ENCODE measurements at places on chromosomes 16 and 17.

- no peak for DNase-seq
These were observed 117.1 kb downstream of the KCNJ2 start for GRCh38 chr17:70286391-70286790.

DNA sequence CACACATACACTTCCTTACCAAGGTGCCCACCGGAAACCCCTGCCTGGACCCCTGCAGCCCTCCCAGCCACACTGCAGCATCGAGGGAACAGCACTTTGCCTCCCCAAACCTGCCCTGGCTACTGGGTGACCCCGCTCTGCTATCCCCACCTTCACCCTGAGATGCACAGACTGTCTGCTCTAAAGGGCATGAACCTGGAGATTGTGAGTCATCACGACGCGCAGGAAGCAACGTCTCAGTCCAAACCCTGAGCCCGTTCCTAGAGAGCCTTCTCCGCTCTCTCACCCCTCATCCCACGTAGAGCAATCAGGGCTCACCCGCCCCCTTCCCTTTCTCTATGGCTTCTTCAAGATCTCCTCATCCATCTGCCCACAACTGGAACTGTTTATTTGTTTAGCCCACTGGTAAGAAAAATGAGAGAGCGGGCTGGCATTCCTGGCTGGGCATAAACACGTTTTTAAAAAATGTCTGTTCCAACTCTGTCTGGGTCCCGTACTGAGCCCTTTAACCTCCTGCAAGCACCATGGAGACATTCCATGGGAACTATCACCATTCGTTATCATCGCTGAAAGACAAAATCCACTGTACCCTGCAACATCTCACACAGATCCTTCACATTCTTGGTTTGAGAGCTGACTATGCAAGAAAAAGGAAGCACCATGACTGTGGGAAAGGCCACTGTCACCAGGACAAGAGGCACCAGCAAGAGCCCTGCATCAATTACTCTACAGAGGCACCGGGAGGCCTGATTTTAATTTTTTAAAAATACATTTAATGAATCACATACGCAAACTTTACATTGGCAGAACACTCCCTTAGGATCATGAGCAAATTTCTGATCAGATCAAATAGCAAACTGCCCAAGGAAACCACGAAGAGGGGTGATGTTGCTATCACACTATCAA lies 28.2 kb downstream of the ZFHX3 start:
- DNase-seq: no peak

GRCh38 chr17:49995055-49995738 lies at the start of gene DLX3:
Gene DLX3, minus strand, starts transcription at chr17:49995224. Its CDS starts 226 bp downstream, at chr17:49994998.
- peak; percentile 42 for DNase-seq

DNA sequence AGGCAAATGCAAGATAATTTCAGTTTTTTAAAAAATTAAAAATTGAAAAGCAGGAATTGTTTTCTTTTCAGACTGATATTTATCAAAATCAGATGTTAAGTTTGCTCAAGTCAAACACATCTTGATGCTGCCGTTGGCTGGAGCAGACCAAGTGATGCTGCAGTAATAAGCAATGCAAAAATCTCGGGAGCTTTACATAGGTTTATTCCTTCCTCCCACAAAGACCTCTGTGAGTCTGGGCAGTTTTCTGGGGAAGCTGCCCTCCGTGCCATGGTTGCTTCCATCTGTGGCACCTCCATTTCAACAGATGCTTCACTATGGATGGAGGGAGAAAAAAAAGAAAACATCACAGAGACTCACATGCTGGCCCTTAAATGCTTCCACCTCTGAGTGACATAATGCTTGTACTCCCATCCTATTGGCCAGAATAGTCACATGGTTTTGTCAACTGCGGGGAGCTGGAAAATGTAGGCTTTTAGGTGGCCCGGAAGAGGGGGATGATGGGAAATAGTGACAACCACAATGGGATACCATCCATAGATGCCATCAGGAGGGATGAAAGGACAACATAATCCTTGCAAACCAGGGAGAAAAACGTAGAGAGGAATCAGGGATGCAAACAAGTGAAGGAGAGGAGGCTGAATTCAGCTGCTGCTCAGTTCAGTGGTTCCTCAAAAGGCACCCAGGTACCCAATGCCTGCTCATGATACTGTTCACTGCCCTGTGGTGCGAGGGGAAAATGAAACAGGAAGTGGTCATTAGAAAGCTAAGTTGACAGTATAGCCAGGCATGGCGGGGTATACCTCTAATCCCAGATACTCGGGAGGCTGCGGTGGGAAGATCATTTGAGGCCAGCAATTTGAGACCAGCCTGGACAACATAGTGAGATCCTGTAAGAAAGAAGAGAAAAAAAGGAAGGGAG lies 13.5 kb upstream of the ERCC4 start:
- DNase-seq: no peak

DNA sequence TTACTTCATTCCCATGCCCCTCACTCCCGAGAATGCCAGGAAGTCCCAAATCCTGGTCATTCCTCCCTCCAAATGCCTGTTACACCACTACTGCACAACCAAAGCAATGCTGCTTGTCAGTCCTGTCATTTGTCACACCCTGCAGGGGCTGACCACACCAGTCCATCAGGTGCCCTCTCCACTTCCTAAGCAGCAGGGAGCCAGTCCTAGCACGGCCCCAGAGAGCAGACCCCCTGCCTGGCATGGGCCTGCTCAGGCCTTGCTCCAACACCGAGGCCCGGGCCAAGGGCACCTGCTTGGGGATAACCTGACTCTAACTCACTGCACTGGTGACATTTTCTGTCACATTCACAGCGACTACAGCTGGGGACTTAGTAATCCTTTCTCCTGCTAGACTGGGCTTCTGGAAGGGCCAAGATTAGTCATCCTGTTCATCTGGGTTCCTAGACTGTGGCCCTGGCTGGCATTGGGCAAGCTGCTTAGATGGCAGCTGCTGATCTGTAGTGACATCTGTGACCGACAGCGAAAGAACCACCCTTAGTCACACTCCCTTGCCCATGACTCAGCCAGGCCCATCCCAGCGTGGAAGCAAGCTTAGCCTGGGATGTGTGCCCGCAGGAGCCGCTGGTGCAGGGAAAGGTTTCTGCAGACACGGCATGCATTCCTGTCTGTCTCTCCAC lies 5.4 kb downstream of the ALYREF start:
- no peak for DNase-seq

DNA sequence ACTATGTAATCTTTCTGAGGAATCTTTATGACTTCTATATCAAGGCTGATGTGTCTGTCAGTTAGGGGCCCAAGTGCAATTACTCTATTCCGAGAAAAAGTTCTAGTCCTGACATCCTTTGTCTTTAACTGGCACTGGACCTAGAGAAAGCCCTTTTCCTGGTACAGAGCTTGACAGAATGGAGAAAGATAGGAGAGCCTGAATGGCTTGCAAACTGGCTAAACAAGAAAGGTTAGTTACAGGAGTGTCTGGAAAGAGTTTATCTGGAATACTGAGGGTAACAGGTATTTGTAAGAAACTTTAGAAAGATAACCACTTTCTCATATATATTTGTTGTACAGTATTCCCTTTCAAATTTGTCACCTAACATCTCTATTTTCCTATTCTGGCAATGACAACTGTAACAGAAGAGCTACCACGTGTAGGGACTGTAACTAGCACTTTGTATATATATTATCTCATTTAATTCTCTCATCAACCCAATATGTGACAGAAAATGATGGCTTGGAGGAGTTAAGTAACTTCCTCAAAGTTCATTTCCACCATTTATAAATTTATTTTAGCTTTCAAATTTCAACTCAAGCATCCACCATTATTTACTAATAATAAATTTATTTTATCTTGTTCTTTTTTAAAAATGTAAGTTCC lies 97.4 kb upstream of the C17orf78 start:
- DNase-seq: no peak

GRCh38 chr16:27786221-27786922 lies 236.4 kb downstream of the KATNIP start:
- no peak for DNase-seq

- DNase-seq: no peak
These were observed 549.4 kb upstream of the CDH5 start for GRCh38 chr16:65817066-65817465.

DNA sequence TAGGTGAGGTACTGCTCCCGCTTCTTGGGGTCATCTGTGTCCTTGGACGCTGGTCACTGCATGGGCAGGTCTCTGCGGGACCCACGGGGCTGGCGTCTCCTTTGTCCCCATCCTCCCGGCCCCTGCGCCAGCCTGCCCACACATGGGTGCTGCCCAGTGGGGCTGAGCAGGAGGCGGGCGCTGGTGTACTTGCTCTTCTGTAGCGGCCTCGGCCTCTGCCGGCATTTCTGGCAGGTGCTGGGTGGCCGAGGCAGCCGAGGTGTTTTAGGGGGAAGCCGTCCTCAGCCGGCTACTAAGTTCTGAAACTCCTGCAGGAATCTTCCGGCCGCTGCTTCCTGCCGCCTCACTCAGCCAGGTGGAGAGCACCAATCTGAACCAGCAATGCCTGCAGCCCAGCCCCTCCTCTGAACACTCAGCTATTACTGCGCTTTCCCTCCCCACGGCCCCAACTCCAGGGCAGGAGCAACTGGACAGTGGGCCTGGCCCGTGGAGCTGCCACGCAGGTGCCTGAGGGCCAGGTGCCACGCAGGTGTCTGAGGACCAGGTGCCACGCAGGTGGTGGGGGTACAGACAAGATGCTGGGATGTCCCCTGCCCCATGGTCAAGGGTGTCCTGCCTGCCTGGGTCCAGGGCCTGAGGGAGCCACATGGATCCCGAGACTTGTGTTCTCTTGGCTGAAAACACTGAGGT lies 10.0 kb downstream of the DECR2 start:
- no peak for DNase-seq

DNA sequence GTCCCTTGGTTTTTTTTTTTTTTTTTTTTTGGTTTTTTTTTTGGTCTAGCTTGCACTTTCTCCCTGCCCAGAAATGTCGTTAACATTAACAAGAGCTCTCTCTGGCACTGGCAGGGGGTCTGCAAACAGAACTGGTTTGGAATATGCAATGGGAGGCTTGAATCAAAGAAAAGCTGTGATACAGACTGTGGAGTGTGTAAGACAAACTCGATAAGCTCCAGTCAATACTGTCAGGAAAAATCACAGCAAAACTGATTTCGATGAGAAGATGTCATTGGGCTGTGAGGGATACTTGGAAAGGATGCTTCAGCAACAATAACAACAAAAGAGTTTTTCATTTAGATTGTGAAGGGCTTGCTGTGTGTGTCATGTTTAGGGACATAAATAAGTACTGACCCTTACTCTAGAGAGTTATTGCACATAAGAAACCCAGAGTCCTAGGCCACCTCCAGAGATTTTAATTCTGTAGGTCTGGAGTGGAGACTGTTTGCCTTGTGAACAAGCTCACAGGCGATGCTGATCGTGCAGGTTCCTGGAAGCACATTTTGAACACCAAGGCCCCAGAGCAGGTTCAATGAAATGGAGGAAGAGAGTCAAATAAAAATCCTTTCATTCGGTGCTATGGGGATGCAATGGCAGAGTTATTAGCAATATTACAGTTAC lies 470.7 kb upstream of the RBFOX1 start:
- no peak for DNase-seq

- DNase-seq: no peak
These were observed 5.1 kb downstream of the HS3ST3B1 start for GRCh38 chr17:14305785-14306496.

DNA sequence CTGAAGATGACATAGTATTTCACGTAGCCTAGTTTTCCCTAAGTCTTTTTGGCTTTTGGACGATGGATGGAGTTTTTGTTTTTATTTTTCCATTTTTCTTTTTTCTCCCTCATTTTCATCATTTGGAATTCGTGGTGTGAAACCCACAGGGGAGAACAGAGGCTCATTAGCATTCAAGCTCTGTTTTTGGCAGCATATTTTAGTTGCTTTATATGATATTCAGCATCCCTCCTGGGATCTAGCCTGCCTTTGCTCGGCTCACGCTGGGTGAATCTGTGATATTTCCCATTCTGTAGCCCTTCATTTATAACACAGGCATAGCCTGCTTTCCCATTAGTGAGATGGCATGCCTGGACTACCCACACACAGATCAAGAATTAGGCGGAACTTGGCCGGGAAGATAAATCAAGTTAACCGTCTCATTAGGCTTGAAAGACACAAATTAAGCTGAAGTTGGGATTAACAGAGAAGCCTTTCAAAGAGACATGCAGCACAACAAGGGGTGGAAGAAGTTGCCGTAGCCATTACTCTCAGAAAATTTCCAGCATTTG lies 20.1 kb upstream of the CLEC19A start:
- DNase-seq: no peak

DNA sequence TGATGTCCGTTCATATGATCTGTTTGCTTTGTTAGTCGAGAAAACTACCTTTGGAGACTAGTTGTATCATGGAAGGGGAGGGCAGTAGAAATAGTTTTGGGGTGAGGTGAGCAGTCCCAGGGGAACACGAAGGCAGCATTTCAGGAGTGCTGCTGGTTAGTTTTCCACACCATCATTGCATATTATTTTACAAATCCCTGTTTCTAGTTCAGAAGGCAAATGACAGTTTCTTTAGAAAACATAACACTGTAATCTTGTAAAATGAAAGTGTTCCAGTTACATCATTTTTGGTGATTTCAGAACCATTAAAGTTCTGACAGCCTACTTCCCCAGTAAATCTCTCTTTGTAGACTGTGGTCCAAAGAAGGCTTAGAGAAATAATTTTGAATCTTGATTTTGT lies 25.4 kb downstream of the BANP start:
- no peak for DNase-seq

DNA sequence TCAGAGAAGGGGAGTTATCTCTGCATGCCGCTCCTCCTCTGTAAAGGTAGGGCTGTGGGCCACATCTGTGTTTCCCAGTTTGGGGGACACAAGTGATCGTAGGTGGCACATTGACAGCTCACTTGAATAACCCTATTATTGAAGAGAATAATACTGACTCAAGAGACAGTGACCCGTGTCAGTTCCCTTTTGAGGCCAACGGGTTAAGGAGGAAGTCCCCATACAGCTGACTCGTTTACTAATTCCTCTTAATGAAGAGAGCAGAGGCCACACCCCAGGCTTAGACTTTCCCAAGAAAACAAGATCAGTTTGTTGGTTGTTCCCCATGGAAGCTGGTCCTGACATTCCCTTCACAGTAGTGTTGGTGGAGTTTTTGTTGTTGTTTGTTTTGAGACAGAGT lies 33.0 kb downstream of the IL4R start:
- DNase-seq: no peak

- no peak for DNase-seq
These were observed 1.1 kb upstream of the ZNF263 start for GRCh38 chr16:3282103-3282729.

DNA sequence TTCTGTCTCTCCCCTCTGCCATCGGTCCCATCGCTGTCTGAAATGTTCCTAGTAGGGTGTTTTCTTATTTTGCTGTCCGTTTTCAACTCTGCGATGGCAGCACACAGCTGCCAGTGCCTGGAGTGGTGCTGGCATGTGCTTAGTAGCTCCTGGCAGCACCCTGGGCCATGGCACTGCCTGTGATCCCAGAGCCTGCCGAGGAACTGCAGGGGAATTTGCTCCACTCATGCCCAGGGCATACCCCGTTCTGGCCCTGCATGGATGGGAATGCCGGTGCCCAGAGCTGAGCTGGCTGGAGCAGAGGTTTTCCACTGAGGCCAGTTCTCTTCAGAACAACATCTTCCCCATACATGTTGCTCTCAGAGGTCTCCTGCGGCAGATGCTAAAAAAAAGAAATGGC lies 43.1 kb downstream of the GPT2 start:
- no peak for DNase-seq

- DNase-seq: no peak
These were observed 20.9 kb upstream of the IL17C start for GRCh38 chr16:88617268-88618031.

GRCh38 chr16:81885976-81886586 lies 107.0 kb downstream of the PLCG2 start:
- no peak for DNase-seq

- DNase-seq: no peak
These were observed 25.3 kb downstream of the BFAR start for GRCh38 chr16:14658063-14658462.

GRCh38 chr16:66681676-66682075 lies 14.9 kb downstream of the CMTM4 start:
- no peak for DNase-seq
